ENCODE measurements at places on chromosomes 1 and 21. TPM values are rescaled to one million over a fixed set of nuclear protein-coding genes. Genes with fewer than 3 reads are reported as not detected.

RIMS3 gene
- total RNA-seq = 4.4 TPM

IL19 gene
- total RNA-seq = not detected

CFHR4 gene
- not detected for total RNA-seq

CFAP126 gene
- not detected for total RNA-seq

SLC6A17 gene
- total RNA-seq = not detected

C1orf167 gene
- total RNA-seq = 5.7 TPM

CD84 gene
- 17.2 TPM for total RNA-seq

SLC16A4 gene
- 12.0 TPM for total RNA-seq

LHX4 gene
- 0.03 TPM for total RNA-seq

SMPDL3B gene
- total RNA-seq = 14.8 TPM

GREM2 gene
- 1.5 TPM for total RNA-seq

GJA4 gene
- 21.1 TPM for total RNA-seq

KCNK2 gene
- total RNA-seq = 0.26 TPM

OR2M2 gene
- total RNA-seq = not detected

All from left lung (tissue), 14 donors.